RCC 7860 (cell line): ENCODE measurements at places on chromosomes 1 and 21.

- no peak for DNase-seq
These were observed 11.9 kb upstream of the PIGR start for GRCh38 chr1:206958144-206958543.

DNA sequence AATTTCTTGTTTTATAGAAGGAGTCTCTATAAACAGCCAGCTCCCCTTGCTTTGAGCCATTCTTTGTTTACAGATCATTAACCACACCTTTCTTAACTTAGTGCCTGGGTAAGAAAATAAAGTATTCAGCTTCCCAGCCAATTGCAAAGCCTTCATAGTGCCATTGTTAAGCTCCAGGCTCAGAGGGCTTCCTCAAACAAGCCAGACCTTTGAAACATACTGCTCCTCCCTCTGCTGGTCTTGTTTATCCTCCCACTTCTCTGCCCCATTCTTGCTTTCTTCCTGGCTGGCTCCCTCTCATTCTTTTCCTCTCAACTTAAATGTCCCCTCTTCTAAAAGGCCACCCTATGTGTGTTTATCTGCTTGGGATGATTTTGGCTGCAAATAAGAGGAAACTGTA lies 319.4 kb upstream of the ST6GALNAC5 start:
- DNase-seq: no peak

DNA sequence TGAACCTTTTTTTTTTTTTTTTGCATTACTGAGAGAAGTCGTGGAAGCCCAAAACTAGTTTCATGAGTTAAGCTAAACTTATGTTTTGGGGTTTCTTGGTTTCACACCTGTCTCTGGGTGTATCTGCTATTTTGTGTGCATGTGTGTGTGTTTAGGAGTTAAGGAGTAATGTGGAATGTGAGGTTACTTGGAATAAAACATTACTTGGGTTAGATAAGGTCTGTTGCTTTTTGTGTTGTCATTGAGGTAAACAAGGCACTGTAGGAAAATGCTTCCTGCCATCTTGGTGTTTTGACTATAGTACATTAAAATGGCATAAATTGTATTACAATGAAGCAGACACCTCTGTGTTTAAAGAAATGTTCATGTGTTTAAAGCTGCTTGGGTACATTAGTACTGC lies 2.9 kb downstream of the TENT5C start:
- no peak for DNase-seq

DNA sequence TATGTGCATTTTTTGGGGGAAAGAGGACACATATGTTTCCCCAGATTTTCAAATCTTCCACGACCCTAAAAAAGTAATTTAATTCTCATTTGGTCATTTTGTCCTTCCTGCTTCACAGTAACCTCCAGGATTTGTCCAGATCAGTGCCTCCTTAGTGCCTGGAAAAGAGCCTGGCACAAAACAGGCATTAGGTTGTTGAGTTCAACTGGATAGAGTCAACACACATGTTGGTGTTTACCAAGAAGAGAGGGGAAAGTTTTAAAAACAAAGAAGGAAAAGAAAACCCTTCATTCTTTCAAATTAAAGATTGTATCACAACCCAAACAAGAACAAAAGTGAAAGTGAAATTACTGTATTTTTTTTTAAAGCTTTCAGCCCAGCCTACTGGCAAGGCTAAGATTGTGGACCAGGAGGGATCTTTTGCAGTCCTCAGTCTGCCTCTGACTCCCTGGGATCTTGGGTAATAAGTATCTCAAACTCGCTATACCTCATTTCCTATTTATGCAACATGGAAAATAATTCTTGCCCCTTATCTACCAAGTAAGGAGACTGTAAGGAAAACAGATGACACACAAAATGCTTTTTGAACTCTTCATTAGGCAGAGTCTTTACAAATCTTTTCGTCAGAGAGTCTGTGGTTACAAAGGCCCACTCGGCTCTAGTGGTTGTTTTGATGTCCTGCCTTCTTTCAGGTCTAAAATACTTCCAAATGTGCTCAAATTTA lies 57.8 kb downstream of the ZNF281 start:
- DNase-seq: peak; percentile 64

GRCh38 chr1:34746785-34747637 lies 7.8 kb upstream of the GJB5 start:
- no peak for DNase-seq

GRCh38 chr21:45514311-45515021 lies 27.8 kb downstream of the SLC19A1 start:
- no peak for DNase-seq

DNA sequence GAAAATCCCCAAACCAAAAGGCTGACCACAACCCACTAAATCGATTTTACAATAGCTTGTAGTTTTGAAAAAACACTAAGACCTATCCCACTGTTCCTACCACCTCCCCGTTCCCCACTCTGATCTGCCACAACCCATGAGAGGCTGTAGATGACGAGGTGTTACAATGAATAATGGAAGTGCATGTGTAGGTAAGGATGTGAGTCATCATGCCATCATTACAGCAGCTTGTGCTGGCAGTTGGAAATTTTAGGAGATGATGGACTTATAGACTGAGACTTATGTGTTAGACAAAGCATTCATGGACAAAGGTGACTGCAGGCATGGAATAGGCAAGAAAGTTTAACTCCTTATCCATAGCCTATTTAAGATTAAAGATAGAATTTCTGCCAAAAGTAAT lies 184.7 kb upstream of the CACYBP start:
- peak; percentile 87 for DNase-seq

- no peak for DNase-seq
These were observed 35.2 kb upstream of the KCNJ15 start for GRCh38 chr21:38221594-38221993.

- DNase-seq: no peak
These were observed 12.8 kb upstream of the TSPEAR start for GRCh38 chr21:44724196-44724595.

DNA sequence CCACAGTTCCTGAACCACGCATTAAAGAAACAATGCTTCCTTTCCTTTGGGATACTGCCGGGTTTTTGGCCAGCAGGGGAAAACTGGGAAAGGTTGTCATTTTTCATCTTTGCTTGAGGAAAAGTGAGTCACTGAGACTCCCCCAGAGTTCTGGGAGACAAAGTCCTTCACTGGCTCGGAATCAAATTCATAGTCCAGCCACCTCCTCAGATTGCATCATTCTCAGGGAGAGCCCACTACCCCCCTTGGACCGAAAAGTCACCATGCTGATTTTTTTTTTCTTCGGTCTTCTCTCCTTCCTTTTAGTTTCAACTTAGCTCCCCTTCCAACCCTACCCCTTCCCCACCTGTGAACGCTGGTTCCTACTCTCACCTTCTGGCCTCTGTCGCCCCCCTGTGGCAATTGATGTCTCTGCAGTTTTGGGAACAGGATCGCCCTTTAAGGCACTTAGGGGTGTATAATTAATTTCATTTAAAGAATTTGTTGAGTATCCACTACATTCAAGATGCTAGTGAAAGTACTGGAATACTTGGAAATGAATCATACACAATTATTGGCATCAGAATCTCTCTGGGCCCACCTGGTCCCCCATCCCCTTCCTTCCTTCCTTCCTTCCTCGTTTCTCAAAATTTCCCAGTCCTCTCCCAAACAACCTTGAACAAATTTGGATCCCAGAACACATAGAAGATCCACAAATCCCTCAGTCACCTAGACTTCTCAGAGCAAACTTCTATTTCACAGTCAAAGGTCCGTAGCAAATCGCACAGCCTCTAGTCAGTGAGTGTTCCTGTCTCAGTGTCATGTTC lies 6.9 kb downstream of the ACKR1 start:
- DNase-seq: peak; percentile 33

- DNase-seq: no peak
These were observed 623.2 kb upstream of the PKN2 start for GRCh38 chr1:88060750-88061491.
